ENCODE measurements at places on chromosomes 6 and 20.

GRCh38 chr6:169787797-169788196, 36.4 kb downstream of the ERMARD start:
- no peak for DNase-seq

DNA sequence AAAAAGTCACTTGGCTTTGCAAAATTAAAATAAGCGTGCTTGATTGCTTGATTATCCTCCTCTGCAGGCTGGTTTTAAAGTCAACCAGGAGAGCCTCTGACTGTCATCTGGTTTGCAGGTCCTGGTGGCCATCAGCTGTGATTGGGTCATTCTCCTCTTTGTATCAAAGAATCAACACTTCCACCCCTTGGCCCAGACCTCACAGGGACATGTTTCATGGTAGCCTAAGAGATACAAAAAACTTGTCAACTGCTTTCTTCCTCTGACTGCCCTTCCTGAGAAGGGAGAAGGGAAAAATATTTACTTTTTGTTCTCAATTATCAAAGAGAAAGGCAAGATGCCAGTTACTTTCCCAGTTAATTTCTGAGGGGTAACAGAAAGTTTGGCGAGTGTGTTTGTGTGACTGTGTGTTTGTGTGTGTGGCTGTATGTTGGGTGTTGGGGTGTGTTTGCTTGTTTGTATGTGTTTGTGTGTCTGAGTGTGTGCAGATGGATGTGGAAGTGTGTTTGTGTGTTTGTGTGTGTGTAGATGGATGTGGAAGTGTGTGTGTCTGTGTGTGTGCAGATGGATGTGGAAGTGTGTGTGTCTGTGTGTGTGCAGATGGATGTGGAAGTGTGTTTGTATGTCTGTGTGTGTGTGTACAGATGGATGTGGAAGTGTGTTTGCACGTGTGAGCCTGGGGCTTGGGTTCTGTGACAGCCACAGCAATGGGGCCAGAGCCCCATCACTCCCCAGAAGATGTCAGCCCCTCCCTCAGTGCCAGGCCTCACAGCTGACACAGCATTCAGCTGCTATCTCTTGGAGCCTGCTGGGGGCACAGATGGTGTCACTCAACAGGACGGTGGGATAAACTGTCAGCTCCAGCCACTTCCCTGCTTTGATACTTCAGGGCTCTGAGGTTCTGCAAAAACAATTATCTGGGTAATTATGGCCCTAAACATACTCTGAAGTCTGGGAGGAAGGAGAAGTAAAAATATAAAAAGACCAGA, 98.6 kb upstream of the RNF24 start:
- DNase-seq = no peak

GRCh38 chr6:166976636-166977035, 20.3 kb upstream of the RNASET2 start:
- DNase-seq = no peak

GRCh38 chr6:75281653-75282052, 2.9 kb downstream of the TMEM30A start:
- no peak for DNase-seq

GRCh38 chr20:972256-972655, 29.9 kb downstream of the RSPO4 start:
- DNase-seq = no peak

DNA sequence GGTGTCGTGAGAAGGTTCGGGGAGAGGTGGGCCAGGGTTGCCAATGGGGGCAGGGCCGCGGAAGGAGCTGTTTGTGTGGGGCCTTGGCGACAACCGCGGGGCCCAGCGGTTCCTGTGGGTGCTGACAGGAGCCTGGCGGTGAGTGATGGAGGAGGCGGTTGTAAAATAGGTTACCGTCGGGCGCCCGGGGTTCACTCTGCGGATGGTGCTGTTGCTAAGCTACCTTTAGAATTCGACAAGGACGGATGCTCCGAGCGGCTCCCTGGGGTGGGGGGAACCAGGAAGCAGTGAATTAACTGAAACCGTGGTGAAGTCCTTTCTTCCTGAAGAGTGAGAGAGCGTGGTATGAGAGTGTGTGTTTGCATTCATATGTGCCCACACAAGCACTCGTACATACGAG, 61.7 kb downstream of the CDH22 start:
- peak; percentile 36 for DNase-seq

- no peak for DNase-seq
Observed at GRCh38 chr20:13202565-13202964, 18.5 kb upstream of the ISM1 start.

GRCh38 chr6:146840641-146841040, 241.9 kb downstream of the ADGB start:
- DNase-seq = no peak

GRCh38 chr20:44180814-44181213, 6.2 kb downstream of the JPH2 start:
- no peak for DNase-seq

DNA sequence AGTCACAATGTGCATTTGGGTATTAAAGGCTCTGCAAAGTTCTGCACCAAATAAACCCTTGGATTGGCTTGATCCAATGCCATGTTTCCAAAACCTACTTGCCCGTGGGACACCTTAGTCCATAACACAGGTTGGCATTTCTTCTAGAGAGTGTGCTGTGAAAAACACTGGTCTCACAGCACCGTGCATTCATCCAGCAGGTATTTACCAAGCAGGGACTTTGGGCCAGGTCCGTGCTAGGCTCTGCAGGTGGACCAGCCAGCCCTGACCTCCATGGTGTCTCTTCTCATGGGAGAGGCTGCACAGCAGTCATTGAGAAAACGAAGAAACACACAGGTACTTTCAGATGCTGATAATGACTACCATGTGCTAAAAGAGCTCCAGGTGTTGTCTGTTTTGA, 112.6 kb downstream of the CDH26 start:
- DNase-seq = no peak

All from NCI-H146 (cell line).